SJSA1 (cell line): ENCODE measurements at places on chromosomes 16 and 17. TPM values are rescaled to one million over a fixed set of nuclear protein-coding genes. Genes with fewer than 3 reads are reported as not detected.

- peaks cover 14% of the 10 kb centered on the region for H3K4me1 ChIP-seq
- H3K4me3 ChIP-seq, result no peak overlapping the region
- H3K27me3 ChIP-seq, result no peaks in the 10 kb centered on the region
- H3K27ac ChIP-seq, result no peak overlapping the region
These were observed 36.7 kb downstream of the SMG6 start for GRCh38 chr17:2266865-2267228.

DNA sequence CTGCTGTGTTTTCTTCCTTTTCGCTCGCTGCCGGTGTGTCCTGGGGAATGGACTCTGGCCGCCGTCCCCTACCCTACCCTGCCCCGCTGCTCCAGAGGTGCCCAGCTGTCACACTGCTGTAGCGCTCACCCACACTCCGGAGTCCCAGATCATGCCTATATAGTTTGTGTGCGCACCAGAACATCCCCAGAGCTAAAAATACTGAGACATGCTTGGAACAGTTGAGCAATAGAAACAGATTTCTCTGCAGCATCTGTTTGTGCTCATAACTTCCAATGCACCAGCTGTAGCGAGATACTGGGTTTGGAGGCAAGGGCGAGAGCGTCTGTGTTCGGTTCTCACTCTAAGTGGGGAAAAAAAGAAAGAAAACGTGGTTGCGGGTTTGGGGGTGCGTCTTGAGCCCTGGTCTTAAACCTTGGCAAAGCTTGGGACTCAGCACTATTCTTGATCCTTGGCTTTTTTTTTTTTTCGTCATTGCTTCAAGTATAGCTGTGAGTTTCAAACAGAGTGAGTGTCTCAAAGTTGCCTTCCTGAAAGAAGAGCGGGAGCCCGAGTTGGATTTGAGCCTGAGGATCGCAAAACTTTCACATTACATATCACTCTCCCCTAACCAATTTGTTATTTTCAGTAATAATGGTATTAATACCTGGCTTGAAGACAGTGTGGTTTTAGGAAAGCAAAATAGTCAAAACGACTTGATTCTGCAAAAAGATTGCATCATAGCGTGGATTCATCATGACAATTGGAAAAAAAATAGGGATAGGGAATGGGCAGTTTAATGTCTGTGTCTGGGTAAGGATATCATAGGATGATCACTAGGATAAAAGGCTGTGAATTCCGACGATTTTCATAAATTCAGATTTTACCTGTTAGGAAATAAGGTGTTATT, 621 bp downstream of the KCNJ2 start:
- peaks cover 68% of the 10 kb centered on the region for H3K27me3 ChIP-seq
- no peaks in the 10 kb centered on the region for H3K36me3 ChIP-seq
- peaks cover 21% of the 10 kb centered on the region for H3K4me1 ChIP-seq
- H3K4me3 ChIP-seq, result peak overlapping the region; percentile 37

GRCh38 chr16:8486985-8487384, 103.3 kb downstream of the TMEM114 start:
- no peaks in the 10 kb centered on the region for H3K4me1 ChIP-seq
- H3K27ac ChIP-seq, result no peak overlapping the region
- peaks cover 1% of the 10 kb centered on the region; the same call in 1 of the 2 replicates for H3K27me3 ChIP-seq
- H3K4me3 ChIP-seq, result no peak overlapping the region
- H3K36me3 ChIP-seq, result no peaks in the 10 kb centered on the region

DNA sequence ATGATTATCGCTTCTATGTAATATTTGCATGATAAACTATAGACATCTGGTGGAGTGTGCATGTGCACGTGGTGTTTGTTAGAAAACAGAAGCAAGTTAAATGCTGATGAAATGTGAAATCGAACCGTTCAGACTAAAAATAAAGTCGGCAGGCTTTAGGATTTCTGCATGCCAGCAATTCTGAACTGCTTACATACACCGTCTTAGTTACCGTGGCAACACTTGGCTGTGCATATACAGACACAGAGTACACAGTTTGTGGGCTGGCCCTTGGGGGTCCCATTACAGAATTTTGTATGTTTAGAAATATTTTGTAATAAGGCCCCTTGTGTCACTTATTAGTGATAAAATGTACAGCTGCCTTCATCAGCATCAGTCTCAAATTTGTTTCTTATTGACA, 605.5 kb downstream of the RBFOX1 start:
- H3K27ac ChIP-seq, result no peak overlapping the region
- H3K4me3 ChIP-seq, result no peak overlapping the region
- H3K4me1 ChIP-seq, result no peaks in the 10 kb centered on the region

DNA sequence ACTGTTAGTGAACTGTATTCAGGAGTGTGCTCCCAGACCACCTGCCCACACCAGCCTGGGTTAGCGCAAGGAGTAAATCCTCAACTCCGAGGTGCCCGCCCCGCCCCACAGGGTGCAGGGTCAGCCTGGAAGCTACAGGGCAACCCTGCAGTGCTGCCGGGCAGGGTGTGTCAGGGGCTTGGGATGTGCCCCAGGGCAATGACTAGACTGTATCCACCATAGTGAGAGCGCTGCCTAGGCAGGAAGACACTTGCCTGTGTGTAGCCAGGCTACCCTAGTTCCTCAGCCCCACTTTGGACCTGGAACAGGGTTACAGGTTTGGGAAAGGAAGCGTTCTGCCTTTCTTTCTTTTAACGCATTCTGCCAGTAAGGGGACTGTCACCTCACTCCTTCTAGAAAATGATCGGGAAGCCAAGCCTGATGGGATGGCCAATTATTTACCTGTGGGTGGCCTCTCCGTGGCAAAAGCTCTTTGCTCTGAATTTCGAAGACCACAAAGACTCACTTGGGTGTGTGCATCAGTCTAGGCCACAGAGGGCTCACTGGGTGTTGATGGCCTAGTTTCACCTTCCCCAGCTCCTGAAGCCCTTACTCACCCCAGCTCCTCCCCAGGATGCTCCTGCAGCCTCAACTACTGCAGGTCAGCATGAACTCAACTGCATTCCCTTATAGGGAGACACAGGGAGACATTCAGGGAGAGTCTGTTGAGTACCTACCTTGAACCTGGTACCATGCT, 90.9 kb downstream of the CCDC182 start:
- peaks cover 15% of the 10 kb centered on the region for H3K4me1 ChIP-seq
- H3K27me3 ChIP-seq, result no peaks in the 10 kb centered on the region
- DNase-seq, result no peak
- H3K4me3 ChIP-seq, result no peak overlapping the region

DNA sequence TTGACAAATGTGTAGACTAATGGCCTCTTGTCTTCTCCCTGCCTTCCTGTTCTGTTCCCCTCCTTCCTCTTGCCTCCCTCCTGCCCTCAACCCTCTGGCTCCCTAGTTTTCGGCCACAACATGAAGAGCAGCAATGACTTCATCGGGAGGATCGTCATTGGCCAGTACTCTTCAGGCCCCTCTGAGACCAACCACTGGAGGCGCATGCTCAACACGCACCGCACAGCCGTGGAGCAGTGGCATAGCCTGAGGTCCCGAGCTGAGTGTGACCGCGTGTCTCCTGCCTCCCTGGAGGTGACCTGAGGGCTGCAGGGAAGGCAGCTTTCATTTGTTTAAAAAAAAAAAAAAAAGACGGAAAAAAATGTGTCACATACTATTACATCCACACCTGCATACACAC, 18.8 kb upstream of the CLEC19A start:
- H3K4me1 ChIP-seq, result no peaks in the 10 kb centered on the region
- no peaks in the 10 kb centered on the region for H3K36me3 ChIP-seq

GRCh38 chr17:35988164-35988563, 1.6 kb upstream of the CCL14 start:
- H3K27me3 ChIP-seq, result no peaks in the 10 kb centered on the region
- no peaks in the 10 kb centered on the region for H3K4me1 ChIP-seq
- DNase-seq, result no peak

DNA sequence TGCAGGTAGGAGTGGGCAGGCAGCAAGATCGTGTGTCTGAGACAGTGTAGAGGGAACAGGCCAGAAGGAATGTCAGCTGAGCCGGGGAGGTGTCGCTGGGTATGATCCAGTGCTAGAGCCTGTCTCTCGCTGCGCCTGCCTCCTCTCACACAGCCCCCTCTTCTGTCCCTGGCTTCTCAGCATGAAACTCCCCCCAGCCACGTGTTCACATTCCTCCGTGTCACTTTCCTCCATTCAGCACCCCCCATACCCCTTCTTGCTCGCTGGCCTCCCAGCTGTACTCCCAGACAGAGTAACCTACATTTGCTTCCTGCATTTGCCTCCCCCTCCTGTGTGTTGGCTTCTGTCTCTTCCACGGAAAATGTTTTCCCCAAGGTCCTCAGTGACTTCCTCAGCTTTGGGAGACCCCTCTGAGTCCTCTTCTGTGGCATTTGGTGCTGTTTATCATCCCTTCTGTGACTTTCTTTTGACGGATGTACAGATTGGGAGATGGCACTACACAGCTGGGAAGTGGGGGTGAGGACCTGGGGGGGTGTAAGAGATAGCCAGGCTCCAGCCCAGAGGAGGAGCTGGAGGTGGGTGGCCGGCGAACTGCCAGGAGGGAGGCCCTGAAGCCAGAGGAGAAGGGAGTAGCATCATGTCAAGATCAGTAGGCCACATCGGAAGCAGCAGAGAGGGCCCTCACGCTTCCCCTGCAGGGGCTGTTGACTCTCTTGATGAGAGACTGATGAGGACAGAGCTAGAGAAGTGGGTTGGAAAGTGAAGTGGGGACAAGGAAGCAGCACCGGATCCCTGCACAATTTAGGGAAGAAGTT, 19.2 kb downstream of the SGF29 start:
- H3K27ac ChIP-seq, result no peak overlapping the region
- H3K36me3 ChIP-seq, result no peaks in the 10 kb centered on the region
- no peak overlapping the region for H3K4me3 ChIP-seq
- peak; percentile 63 for DNase-seq
- peaks cover 40% of the 10 kb centered on the region for H3K4me1 ChIP-seq

GRCh38 chr17:1802429-1802828, 27.3 kb downstream of the SMYD4 start:
- H3K36me3 ChIP-seq, result peaks cover 31% of the 10 kb centered on the region
- H3K27ac ChIP-seq, result no peak overlapping the region
- no peak overlapping the region for H3K4me3 ChIP-seq
- H3K4me1 ChIP-seq, result no peaks in the 10 kb centered on the region
- DNase-seq, result no peak
- H3K27me3 ChIP-seq, result no peaks in the 10 kb centered on the region

- DNase-seq, result peak; percentile 88
- no peaks in the 10 kb centered on the region for H3K27me3 ChIP-seq
- peak overlapping the region; percentile 59 for H3K27ac ChIP-seq
- peaks cover 67% of the 10 kb centered on the region for H3K4me1 ChIP-seq
- H3K36me3 ChIP-seq, result no peaks in the 10 kb centered on the region
- no peak overlapping the region for H3K4me3 ChIP-seq
These were observed 33.1 kb upstream of the DDX52 start for GRCh38 chr17:37676115-37676925.

DNA sequence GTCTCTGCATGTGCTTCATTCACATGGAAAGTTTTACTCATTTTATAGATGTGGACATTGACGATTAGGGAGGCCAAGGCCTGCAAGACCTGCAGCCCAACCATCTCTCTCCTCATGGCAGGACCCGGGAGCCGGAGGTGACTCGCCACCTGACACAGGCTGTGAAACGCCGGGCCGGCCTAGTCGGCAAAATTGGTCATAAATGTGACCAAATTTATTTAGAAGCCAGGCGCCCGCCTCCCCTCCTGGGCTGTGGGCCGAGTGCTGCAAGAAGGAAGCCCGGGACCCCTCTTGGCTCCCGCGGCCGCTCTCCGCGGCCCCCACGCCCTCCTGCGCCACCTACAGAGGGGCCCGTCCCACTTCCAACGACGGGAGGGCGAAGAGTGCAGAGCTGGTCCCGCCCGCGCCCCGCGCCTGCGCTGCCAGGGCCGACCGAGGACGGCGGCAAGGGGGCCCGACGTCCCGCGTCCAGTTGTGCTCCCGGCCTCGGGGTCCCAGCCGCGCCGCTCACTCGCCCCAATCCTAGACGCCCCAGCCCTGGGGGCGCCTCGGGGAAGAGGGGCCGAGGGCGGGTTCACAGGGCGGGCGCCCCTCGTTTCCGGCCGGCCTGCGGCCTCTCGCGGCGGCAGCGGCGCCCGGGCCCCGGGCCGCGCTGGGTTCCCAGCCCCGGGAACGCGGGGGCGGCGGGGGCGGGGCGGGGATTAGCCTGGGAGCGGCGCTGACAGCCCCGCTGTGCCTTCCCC, 47.5 kb downstream of the WNT3 start:
- H3K4me1 ChIP-seq, result peaks cover 30% of the 10 kb centered on the region
- H3K27me3 ChIP-seq, result no peaks in the 10 kb centered on the region
- peak overlapping the region; percentile 60 for H3K4me3 ChIP-seq
- peak overlapping the region; percentile 76 for H3K27ac ChIP-seq
- no peaks in the 10 kb centered on the region for H3K36me3 ChIP-seq

DNA sequence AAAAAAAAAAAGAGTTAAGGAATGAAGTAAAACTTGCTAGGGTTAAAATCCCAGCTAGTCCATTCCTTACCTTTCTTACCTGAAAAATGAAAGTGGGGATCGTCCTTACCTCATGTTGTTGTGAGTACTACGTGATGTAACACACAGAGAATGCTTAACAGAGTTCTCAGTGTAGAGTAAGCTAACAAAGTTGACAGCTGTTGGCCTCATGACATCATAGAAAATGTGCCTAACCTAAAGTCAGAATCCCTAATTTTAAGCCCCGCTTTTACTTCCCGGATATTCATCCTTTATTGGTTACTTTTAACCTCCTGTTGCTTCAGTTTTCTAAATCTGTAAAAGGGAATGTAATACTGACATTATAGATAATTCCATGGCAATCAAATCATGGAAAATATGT, 505.8 kb upstream of the HSBP1 start:
- no peaks in the 10 kb centered on the region for H3K36me3 ChIP-seq
- no peaks in the 10 kb centered on the region for H3K27me3 ChIP-seq
- no peak overlapping the region for H3K4me3 ChIP-seq
- no peak overlapping the region for H3K27ac ChIP-seq
- no peak for DNase-seq
- peaks cover 11% of the 10 kb centered on the region for H3K4me1 ChIP-seq

DNA sequence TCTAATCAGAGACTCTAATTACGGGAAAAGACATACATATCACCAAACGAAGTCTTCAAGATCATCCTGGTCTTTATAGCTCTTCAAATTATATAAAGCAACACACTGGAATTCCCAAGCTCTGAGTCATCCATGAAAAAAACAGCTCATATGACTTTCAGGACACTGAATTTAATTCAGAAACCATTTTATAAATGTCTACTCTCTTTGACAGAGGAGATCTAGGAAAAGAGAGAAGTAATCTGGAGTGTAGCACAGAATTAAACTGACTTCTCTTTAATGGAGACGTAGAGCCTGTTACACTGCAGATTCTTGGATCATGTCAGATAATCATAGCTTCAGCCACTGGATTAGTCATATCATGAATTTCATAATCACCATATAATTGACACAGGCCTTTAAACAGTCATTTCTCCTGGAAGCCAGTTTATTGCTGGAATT, 86.8 kb upstream of the WSB1 start:
- no peaks in the 10 kb centered on the region for H3K36me3 ChIP-seq
- peaks cover 12% of the 10 kb centered on the region for H3K4me1 ChIP-seq
- no peak overlapping the region for H3K4me3 ChIP-seq
- no peaks in the 10 kb centered on the region for H3K27me3 ChIP-seq

The PIRT gene
- not detected in 2 replicates for total RNA-seq

The ATP2A1 gene
- total RNA-seq, result 0.53 TPM in 1 of 2 replicates, not detected in the other

DNA sequence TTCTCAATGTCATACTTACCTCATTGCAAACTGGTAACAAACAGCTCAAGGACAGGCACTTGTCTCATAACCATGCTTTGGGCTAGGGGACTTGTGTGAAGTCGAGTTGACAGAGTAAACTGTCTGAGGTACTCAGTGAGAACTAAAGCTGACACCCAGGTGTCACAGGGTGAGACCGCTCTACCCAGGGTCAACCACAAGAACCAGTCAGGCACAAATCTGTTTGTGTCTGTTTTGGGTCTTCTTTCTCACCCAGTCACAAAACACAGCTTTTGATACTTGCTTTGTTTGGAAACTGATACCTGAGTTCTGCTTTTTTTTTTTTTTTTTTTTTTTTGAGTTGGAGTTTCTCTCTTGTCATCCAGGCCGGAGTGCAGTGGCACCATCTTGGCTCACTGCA, 161.1 kb downstream of the STX8 start:
- H3K4me1 ChIP-seq, result no peaks in the 10 kb centered on the region; the same call in 1 of the 2 replicates
- no peak overlapping the region for H3K4me3 ChIP-seq
- H3K27ac ChIP-seq, result no peak overlapping the region
- DNase-seq, result no peak
